Activated T-helper 9 cell treated with anti-CD3 and anti-CD28 coated beads, Interleukin-2, amount 50 U/mL, for 16 hours (primary cell): ENCODE measurements at places on chromosomes 1 and 21.

DNA sequence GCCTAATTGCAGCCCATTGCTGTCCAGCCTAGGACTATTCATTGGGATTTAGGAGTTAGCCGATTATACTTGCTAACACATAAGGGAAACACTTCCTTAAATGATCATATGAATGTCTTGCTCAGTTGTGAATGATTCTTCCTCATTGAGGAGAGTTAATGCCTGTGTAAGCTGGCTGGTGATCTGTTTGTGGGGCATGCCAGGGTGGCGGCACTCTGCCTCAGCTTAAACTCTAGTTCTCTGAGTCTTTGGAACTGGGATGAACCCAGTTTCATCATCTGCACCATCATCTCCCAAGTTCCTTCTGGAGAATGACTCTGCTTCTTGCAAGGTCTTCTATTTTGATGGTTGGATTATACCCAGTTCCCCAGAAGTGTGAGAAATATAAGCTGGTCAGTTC is 23.9 kb upstream of the SLAMF6 start:
- DNase-seq, result no peak

DNA sequence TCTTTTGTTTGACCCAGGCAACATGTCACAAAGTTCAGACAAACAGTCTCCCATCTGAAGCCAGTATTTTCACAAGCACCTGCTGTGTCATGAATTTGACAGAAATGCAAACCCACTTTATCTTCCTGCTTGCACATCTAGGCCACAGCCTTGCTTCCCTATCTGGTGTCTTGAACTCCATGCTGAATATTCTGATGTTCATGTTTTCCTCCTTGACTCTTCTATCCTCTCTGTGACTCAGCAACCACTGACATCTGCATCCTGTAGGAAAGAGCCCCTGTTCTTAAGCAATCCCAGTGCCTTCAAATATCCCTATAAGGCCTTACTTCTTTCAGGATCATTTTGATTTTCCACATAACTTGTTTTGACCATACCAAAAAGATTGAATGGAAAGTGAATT is 6.5 kb downstream of the CD55 start:
- no peak for DNase-seq

- no peak for DNase-seq
Measured at GRCh38 chr1:201350884-201351283, 26.6 kb downstream of the TNNT2 start.

DNA sequence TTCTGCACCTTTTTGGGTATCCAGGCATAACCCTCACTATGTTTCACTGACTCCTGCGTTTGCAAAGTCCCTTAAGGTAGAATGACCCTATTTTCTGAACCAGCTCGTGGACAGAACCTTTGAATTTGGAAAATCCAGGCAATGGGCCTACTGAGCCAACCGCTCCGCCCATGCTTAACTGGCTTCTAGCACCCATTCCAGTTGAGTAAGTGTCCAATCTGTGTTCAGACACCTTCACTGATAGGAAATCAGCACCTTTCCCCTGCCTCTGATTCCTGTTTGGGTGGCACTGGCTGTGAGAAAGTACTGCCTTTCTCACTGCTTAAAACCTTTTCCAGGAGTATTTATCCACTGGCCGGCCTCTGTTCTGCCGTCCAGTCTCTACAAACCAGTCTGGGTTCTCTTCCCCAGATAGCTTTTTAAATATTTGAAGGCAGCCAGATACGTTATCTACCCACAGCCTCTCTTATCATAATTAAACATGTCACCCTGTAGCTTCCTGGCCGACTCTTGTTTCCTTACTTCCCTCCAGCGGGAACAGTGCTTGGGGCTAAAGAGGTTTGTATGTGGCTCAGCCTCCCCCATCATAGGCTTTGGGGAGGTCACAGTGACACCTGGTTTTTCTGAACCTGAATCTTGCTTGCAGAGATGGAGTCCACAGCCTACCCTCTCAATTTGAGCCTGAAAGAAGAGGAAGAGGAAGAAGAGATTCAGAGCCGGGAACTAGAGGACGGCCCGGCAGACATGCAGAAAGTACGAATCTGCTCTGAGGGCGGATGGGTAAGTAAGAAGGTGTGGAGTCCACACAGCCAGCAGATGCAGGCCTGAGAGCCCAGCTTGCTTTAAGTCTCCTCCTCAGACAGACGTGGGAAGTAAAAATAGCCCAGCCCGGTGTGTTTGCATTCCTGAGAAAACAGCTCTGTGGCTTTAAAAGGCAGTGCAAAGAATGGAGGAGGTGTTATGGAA is 1.3 kb downstream of the POGK start:
- no peak for DNase-seq

- no peak for DNase-seq
Measured at GRCh38 chr1:59903141-59903754, 23.3 kb downstream of the CYP2J2 start.

DNA sequence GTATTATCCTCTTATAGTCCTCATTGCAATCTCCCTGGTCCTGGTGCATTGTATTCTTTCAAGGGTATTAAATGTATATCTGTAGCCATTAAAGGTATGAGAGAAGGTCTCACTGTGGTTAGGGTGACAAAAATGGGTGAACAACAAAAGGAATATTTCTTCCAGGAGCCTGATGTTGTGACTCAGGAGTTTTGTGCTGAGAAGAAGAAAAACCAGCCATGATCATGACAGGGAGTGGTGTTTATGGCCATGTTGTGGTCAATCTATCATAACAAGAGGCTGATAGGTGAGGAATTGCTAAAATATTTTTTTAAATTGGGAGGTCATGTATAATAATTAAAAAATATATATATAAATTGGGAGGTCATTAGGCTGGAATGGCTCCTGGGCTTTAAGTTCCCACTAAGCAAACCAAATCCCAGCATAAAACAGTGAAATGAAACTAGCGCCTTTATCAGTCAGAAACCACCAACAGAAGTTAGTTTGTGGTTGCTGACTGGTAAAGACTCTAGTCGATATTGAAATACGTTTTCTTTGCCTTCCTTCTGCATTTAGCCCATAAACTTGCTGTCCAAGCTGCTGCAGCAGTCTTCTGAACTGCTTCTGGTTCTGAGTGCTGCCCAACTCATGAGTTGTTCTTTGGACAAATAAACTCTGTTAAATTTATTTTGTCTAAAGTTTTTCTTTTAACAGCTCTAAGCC is 60.3 kb downstream of the TBX19 start:
- DNase-seq, result no peak
